ENCODE measurements at places on chromosomes 3 and 15.

GRCh38 chr3:150110097-150110496 lies 139.4 kb upstream of the PFN2 start:
- DNase-seq: no peak

- no peak for DNase-seq
These were observed 346.1 kb downstream of the SI start for GRCh38 chr3:164732166-164732565.

DNA sequence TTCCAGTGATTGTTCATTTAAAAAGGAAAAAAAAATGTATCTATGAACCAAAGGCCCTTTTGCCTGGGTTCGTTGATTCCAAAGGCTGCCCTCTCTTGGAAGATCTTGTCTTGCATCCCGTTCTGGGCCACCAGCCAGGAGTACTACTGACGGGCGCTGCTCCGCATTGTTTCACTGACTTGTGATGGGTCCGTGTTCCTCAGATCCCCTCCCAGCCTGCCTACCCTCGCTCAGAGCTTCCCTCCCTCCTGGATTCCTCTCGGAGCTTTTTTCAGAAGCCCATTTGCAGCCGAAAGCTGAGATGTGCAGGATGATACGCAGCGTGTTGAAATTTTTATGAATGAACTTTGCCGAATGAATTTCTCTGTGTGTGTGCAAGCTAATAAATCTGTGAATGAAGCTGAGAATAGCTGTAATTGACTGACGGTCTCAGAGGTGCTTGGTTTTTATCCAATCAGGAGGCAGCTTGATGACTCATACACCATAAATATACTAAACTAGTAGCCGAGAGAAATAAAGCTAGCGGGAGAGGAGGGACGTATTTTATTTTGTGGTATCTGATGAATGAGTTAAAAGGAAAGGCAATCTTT lies at the start of gene SHC4:
SHC4 (minus strand) TSS at position 396 of the 590 bp plus-strand sequence. CDS start 904 bp downstream, outside the sequence.
- peak; percentile 45 for DNase-seq

- DNase-seq: no peak
These were observed 33.0 kb downstream of the GOLIM4 start for GRCh38 chr3:168062679-168063078.

DNA sequence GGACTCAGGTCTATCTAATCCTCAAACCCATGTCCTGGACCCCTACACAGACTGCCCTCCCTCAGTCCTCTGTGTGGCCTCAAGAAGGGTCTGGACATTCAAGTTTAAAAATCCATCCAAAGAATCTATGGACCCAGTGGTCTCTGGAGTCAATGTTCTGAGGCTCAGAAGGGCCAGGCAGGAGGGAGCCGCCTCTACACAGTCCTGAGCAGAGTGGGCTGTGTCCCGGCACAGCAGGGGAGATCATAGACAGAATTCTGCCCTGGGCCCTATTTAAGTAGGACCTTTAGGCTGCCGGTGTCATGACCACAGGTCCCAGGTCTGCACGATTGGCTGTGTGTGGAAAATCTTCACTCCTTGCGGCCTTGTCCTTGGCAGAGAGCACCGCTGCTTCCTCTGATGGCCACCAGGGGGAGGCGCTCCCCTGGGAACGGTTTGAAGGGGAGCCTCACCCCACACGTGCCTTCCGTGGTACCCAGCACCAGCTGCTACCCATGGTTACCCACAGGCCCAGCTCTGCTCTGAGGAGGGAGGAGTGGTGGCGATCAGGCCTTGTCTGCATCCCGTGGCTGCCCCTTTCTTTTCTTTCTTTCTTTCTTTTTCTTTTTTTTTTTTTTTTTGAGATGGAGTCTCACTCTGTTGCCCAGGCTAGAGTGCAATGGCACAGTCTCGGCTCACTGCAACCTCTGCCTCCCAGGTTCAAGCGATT lies 37.9 kb downstream of the CHRD start:
- DNase-seq: peak; percentile 82

GRCh38 chr15:42228036-42228435 lies 19.9 kb upstream of the VPS39 start:
- DNase-seq: no peak

DNA sequence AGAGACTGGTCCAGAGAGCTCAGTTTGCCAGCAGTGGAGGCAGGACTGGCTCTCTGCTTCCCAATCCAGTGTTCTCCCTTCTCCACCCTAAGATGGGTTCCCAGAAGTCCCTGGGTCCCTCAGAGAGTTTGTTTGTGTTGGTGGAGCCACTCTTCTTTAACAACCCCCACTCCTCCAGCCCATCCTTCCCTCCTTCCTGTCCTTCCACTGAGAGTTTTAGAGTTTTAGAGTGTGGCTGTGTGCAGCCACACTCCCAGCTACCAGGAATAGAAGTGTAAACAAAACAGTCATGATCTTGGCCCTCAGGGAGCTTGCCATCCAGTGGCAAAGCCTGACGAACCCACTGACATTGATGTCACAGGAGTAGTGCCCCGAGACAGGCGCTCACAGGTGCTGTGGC lies 12.5 kb upstream of the FBLN2 start:
- no peak for DNase-seq

DNA sequence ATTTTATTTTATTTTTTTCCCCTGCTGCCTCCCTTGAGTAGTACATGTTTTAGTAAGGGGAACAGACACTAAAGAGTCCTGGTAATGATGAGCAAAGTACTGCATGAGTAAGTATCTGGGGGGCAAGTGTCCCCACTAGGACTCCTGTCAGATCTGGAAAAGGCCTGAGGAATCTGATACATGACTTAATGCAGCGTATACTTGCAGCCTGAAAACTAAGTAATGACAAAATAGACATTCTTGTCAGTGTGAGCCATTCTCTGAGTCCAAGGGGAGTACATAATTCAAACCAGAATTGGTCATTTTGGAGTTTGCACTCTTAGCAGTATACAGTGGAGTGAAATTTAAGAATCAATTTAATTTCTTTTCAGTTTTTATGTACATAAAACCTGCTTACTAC lies 27.5 kb downstream of the NXPE3 start:
- DNase-seq: no peak

DNA sequence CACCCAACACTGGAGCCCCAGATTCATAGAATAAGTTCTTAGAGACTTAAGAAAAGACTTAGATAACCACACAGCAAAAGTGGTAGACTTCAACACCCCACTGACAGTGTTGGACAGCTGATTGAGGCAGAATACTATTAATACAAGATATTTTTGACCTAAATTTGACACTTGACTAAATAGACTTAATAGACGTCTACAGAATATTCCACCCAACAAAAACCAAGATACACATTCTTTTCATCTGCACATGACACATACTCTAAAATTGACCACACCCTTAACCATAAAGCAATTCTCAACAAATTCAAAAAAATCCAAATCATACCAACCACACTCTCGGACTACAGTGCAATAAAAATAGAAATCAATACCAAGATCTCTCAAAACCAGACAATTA lies 179.8 kb upstream of the TPM1 start:
- DNase-seq: no peak

DNA sequence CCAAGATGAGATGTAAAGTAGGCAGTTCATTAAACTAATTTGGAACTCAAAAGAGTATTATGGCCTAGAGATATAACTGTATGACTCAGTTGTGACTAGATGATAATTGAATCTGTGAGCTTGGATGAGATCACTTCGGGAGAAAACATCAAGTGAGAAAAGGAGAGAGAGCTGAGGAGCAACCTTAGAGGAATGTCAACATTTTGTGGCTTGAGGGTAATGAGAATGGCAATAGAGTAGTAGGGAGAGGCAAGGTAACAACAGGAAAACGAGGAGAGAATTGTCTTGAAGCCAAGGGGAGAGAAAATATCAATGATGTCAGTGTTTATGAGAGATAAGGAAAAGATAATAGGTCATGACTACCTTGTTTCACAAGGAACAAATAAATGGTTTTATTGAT lies 580.2 kb downstream of the NLGN1 start:
- DNase-seq: no peak

DNA sequence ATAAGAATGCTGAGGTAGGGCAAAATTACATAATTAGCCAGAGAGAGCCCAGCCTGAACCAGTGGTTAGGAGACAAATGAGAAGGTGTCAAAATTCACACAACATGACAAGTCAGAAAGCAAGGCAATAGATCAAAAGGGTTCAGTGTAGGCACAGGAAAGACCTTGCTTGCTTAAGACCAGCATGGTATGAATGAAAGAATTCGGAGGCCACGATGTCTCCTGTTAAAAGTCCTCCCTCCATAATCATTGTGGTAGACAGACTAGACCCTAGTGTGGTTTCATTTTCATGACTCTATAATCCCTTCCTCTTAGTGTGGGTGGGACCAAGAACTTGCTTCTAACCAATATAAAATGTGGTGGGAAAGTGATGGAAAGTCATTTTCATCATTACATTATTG lies 98.7 kb upstream of the ANKRD28 start:
- no peak for DNase-seq

Data from RPMI8226 (cell line).